Activated CD4-positive, alpha-beta T cell treated with anti-CD3 and anti-CD28 coated beads, Interleukin-10, Interleukin-2, amounts not matched to agents 100 ng/mL and 50 ng/mL, durations not matched to agents 16 hours and 8 hours (primary cell): ENCODE measurements at places on chromosomes 1 and 21.

DNA sequence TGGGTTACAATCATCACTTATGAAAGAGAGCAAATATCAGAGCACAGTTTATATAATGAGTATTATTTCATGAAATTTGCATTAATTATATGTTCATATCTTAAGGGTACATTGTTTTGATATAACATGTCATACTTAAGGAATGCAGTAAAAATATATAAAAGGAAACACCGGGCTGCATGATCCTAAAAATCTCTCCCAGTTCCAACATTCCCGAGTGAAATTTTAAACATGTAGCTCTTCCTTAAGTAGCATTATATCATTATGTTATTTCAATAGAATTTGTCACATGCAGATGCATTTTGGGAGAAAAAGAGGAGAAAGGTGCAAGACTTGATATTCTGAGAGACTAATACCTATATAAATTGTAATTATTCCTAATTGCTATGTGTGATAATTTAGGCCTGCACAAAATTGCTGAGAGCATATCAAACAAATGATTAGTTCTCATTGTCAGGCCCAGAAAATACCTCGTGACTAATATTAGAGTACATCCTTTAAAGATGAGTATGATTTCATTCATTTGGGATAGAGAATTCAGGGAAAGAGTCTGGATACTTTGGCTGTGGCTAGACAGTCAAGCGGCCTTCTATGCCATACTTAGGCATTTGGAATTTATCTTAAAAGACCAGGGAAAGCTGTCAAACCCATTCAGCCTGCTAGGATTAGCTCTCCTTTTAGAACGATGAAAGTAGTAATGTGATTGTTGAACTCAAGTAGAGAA is 86.8 kb downstream of the ADGRL2 start:
- DNase-seq = no peak

DNA sequence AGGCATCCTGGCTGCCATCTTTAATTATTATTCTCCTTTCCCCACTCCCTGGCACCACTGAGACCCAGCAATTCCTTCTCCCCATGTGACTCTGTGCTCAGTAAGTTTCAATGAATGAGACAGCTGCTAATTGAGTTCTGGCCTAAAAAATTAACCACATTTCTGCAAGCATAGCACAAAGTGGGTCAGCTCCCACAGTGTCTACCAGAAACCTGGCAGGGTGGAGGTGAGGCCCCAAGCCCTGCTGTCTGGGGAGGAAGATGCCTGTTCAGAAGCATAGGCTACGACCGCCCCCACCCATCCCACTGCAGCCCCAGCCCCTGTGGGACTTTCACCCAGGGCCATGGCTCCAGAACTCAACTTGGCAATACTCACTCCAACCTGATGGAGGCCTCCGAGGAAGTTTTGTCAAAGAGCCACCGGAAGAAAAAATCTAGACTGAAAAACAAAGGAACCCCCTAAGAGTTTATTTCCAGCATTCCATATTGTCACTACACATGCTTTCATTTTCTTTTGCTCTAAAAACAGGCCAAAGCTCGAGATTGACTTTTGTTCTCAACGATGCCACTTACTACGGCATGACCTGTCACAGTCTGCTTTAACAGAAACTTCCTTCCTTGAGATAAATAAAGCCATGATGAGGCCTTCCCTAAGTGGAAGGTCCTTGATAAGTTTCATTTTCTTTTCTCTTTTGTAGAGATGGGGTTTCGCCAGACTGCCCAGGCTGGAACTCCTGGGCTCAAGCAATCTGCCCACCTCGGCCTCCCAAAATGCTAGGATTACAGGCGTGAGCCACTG is 26.5 kb downstream of the TMEM63A start:
- no peak for DNase-seq

GRCh38 chr1:20931930-20932436 is 144.9 kb upstream of the HP1BP3 start:
- peak; percentile 78 for DNase-seq

GRCh38 chr21:32475162-32475812 is 62.8 kb downstream of the EVA1C start:
- no peak for DNase-seq

- no peak for DNase-seq
Measured at GRCh38 chr1:8706291-8706690, 111.1 kb downstream of the RERE start.

- DNase-seq = no peak
Measured at GRCh38 chr1:16173447-16174260, 17.8 kb upstream of the EPHA2 start.

DNA sequence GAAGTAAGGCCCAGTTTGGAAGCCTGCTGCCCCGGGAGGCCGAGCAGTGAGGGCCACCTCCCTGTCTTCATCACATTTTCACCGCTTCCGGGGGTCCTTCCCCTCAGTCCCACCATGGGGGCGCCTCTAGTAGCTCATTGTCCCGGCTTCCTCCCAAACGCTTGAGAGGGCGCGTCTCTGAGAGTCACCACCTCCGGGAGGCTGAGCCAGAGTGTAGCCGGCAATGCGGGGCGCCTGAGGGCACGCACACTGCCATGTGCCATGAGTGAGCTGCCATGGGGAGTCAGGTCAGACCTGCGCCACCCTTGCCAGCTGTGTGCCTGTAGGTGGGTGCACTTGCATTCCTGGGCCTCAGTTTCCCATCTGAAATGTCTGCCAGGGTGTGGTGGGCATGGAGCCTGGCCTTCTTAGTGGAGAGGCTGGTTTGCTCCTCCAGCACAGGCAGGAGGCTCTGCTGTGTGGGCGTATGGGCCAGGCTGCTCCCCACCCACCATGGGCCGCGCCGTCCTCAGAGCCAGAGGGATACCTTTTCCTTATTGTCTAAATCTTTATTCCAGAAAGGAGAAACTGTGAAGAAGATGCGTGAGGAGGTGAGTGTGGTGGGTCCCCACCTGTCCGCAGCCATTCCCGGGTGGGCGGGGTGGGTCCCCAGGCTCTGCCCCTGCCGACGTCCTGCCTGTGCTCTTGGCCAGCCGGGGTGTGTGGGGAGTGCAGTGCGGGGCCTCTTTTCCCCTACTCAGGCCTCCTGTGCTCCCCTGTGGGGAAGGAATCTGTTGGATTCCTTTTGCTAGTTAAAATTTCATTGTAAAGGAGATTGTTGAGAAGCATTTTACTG is 81.3 kb upstream of the COL6A1 start:
- DNase-seq = no peak

DNA sequence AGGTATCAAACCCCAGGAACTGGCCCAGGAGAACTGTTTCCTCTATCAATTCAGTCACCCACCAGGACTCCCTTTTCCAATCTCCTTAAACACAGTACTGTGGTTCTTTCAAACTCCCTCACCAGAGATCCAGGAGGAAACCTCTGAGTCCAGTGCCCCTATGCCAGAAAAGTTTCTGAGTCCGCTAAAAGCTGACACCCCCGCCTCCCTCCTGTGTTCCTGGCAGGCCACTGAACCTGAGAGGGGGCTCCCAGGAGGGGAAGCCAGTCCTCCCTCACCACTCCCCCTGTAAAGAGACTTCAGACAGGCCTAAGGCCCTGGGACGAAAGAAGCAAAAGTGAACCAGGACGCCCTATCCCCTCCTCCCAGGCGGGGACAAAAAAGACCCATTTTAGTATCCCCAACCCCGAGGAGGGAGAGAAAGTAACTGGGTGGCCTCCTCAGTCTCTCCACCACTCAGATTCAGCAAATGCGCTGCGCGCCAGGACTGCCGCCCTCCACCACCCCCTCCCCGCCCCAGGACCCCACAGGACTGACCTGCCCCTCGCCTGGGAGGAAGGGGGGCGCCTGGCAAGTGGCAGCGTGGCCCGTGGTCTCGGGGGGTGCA is 624 bp downstream of the SLC41A1 start:
- peak; percentile 15 for DNase-seq

DNA sequence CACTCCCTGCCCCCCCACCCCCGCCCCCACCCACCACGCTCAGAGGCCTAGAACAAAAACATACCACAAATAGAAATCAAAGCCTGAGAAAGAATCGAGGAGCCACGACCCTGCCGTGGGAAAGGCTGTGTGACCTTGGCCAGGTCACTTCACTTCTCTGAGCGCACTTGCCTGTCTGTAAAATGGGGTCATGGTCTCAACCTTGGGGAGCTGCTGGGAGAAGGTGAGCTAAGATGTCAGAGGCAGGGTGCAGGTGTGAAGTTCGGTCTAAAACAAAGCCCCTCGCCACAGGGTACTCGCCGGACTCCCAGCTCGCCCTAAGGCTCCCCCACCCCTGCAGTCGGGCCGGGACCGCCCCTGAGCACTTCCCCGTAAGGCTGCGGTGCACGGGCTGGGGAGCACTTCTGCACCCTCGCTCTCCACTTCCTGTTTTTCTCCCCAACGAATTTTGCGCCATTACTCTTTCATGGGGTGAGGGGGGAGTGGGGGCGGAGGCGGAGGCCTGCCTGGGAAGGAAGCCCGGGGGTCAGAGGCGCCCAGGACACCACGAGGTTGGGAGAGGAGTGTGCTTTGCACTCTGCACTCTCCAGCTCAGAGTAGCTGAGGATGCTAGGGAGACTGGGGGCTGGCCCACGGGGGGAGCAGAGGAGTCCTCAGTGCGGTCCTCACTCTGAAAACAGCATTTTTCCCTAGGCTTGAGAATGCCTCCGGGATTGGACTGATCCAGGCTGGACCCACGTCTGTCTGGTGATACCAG is 21.9 kb upstream of the PIK3CD start:
- DNase-seq = peak; percentile 89

- DNase-seq = peak; percentile 67
Measured at GRCh38 chr1:25123551-25123950, 108.8 kb downstream of the SYF2 start.

- no peak for DNase-seq
Measured at GRCh38 chr1:1306661-1307260, 969 bp downstream of the ACAP3 start.

DNA sequence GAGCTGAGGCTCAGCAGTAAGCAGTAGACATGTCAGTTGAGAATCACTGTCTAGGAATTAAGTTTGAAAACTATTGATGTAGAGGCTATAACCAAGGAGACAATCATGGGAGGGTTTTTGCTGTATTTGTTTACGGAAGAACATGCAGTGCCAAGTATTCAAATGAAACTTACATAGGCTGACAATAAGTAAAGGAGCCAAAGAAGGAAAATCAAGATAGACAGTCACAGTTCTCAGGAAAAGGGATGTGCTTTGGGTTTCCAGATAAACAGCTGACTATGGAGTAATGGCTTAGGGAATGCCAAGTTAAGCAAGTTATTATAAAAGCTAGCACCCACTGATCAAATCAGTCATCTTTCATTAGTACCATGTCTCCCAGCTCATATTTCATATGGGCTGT is 21.5 kb downstream of the GNG12 start:
- DNase-seq = no peak

DNA sequence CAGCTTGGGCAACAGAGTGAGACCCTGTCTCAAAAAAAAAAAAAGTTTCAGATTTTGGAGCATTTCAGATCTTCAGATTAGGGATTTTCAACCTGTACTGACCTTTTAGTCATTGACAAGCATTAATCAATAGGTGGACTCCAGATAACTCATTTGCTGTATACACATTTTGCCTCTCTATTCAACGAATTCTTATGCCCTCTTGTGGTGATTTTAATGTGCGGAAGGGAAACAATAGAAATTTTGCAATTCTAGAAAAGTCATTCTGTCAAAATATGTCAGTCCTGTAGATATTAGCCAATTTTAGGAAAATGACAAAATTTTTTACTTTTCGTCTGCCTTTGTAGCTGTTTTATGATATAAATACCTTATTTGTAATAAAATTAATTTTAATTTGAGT is 11.6 kb upstream of the OR2G2 start:
- DNase-seq = peak; percentile 16

GRCh38 chr21:46394595-46395104 is 64.0 kb upstream of the DIP2A start:
- no peak for DNase-seq

GRCh38 chr1:86567341-86567740 is 20.5 kb downstream of the CLCA4 start:
- DNase-seq = no peak

GRCh38 chr21:25441835-25442234 is 165.4 kb downstream of the MRPL39 start:
- no peak for DNase-seq

GRCh38 chr1:6944434-6944833 is 159.2 kb downstream of the CAMTA1 start:
- DNase-seq = no peak

- no peak for DNase-seq
Measured at GRCh38 chr1:109466452-109467300, at the start of gene SYPL2. SYPL2 (plus strand) TSS chr1:109466546; CDS start chr1:109466844, 298 bp downstream.

- no peak for DNase-seq
Measured at GRCh38 chr1:50979937-50980336, 9.9 kb downstream of the CDKN2C start.

DNA sequence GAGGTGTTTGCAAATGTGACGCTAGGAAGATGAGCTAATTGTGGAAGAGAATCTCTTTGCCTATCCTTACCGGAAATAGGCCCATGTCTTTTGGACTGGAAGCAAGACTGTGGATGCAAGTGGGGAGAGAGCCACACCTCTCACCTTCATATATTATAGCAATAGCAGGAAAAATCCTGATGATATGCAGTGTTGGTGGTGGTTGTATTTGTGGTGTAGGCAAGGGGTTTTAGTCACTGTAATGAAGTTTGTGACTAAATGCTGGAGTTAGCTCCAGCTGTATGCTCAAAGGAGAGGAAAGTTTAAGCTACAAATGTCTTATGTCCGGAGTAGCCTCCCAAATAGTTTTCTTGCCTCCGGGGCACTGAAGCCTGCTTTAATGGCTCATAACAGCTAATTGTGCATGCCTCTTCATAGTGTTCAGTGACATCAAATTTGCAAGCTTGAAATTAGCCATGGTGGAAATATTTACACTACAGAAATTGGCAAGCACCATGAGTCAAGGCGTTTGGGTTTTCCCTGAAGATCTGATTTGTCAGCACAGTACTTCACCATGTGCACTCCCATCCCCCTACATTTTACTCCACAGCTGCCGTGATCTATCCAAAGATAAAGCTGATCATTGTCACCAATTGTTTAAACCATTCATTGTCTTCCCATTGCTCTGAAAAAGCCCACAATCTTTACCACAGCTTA is 102.6 kb upstream of the ZNF644 start:
- DNase-seq = peak; percentile 87

GRCh38 chr21:44301961-44302406 is 2.1 kb downstream of the PFKL start:
- DNase-seq = no peak

DNA sequence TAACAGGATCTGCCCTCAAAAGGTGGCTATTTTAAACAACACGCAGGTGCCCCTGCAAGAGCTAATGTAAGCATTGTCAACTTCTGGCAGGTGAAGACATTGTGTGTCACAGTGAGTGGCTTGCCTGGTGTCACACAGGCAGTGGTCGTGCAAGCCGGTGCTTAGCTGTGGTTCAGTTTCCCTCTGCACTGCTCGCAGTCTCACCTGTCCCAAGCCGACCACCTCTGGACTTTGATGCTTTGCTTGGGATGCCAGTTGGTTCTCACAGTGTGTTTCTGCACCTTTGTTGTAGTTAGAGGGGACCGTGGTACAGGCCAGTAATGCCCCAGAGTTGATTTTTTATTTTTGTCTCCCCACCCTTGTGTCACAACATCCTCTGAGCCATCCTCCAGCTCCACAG is 85.2 kb downstream of the UCK2 start:
- DNase-seq = no peak

DNA sequence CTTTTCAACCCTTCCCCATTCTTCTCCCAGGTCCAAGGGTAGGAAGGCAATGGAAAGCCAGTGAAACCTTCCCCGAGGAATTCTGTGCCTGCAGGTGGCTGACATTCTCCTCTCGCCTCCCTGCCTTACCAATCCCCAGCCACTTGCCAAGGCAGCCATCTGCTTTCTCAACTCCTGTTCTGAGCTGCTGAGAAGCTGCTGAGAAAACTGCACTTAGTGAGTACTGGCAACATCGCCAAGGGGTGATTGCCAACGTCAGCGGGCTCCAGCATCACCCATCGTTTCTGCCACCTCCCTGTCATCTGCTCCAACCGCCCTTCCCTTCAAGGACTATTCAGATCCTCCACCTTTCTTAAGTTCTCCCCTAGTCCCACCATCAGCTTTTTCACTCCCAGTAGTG is 106.0 kb downstream of the PTPRU start:
- no peak for DNase-seq
